Peyer's patch (tissue), 4 donors: ENCODE measurements at places on chromosomes 1 and 21. TPM values are rescaled to one million over a fixed set of nuclear protein-coding genes. Genes with fewer than 3 reads are reported as not detected.
A peak's percentile ranks its signal among the peaks of the same experiment; 100 is the strongest.

DNA sequence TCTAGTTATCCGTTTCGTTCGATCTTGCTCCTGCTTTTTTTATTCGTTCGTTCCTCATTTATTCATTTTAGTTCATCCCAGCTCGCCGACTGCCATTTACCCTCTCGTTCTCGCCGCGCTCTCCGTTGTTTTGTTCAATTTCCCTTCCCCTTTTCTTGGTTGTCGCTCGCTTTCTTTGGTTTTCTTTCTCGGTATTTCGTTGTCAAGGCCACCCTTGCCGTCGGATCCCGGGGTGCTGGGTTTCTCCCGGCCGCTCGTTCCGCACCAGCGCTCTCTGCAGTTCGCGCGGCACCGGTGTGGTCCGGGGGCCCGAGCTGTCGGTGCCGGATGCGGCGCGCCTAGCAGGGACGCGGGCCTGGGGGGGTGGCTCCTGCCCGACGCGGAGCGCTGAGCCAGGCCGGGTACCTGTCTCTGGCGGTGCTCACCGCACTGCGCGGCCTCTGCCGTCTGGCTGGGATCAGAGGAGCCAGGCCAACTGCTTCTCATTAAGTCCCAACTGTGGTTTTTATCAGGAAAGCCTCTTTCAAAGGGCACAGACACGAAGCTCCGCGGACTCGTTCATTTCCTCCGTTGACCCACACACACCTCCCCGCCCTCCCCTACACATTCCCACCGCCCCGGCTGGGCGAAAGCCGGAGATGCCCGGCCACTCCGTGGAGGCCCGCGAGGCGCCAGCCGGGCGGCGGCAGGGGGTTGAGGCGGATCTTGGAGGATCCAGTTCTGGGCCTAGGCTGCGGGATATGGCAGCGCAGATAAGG is 1.6 kb downstream of the ALX3 start:
- no peak for DNase-seq

DNA sequence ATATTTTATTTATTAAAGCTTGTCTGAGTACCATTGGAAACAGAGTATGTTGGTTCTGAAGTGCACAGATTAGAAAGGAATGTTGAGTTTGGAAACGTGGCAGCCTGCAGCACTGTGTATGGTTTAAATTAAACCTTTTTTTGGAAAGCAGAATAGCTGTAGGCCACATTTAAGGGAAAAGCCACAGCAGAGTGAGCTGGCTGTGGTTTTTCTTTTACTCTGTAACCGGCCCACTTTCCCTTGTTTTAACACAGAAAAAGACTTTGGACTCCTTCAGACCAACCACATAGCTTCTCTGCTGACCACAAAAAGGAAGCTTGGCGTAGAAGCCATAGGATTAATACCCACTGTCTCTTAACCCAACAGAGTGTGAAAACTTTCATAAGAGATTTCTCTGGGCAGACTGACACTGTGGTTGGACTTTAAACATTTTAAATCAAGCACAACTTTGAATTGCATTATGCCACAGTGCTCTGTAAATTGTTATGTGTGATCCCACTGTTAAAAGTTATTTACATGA is 75.2 kb downstream of the NFIA start:
- DNase-seq = no peak

- DNase-seq = no peak
Observed at GRCh38 chr1:100292711-100293110, 26.7 kb downstream of the RTCA start.

DNA sequence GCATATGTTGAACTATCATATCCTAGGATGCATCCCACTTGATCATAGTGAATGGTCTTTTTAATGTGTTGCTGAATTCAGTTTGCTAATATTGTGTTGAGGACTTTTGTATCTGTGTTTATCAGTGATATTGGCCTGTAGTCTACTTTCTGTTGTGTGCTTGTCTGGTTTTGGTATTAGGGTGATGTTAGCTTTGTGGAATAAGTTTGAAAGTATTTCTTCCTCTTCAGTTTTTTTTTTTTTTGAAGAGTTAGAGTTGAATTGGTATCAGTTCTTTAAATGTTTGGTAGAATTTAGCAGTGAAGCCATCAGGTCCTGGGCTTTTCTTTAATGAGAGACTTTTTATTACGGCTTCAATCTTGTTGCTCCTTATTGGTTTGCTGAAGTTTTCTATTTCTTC is 162.3 kb downstream of the VAV3 start:
- DNase-seq = no peak

GRCh38 chr21:42117229-42117966 is 46.3 kb downstream of the UMODL1 start:
- DNase-seq = peak; percentile 82

GRCh38 chr21:19523061-19523460 is 1119.5 kb upstream of the TMPRSS15 start:
- no peak for DNase-seq

- peak; percentile 51 for DNase-seq
Observed at GRCh38 chr1:1889847-1890505, 911 bp downstream of the GNB1 start.

DNA sequence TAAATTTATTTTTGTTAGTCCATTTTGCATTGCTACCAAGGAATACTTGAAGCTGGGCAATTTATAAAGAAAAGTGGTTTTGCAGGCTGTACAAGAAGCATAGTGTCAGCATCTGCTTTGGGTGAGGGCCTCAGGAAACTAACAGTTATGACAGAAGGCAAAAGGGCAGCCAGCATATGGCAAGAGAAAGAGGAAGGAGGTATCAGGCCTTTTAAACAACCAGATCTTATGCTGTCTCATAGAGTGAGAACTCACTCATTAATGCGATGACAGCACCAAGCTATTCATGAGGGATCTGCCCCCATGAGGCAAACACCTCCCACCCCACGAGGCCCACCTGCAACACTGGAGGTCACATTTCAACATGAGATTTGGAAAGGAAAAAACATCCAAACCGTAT is 898.4 kb downstream of the KCNT2 start:
- no peak for DNase-seq

DNA sequence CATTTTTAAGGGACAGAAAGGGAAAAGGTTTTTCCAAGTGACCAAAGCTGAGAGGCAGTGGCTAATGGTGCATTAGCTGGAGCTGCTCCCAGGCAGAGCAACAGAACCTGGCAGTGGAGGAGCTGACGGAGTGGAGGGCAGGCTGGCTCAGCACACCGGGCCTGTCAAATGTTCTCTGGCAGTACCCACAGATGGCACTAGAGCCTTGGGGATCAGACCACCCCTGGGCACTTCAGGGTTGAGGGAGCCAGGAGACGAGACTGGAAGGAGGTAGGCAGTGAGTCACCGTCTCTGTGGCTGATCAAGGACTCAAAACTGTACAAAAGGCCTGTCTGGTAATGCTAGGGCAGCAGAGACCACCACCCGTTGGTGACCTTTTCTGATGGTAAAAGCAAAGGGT is 121.7 kb upstream of the KIAA0040 start:
- DNase-seq = no peak

GRCh38 chr1:68178821-68179490 is 53.4 kb downstream of the WLS start:
- no peak for DNase-seq

DNA sequence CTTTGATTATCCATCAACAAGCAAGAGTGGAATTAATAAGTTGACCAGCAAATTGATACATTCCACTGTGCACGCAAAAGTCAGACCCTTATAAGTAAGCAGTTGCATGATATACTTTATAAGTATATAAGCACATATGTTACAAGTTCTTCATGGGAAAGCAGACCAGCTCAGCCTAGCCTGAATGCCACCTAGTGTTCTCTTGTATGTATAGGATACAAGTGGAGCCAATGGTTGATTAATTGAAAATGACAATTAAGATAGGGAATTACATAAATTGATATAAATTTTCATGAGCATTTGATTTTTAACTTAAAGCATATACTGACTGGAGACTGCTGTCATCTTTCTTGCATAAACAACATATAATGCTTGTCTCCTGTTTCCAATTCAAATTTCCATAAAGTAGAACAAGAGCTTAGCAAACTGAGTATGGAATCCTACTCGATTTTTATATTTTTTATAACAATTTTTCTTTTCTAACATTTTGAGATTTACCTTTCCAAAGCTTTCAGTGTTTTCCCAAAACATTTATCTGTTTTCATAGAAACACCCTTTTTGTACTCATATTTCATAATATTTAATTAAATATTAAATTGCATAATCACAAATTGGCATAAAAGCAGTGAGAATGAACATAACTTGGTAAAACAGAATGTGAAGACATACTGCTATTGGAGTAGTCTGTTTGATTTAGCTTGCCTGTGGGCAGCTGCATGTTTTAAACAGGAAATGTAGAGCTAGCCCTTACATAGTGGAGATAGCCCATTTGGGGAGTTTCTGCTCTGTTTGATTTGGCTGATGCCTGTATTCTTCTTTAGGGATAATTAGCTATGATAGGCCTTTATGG is 62.8 kb downstream of the MAGI3 start:
- no peak for DNase-seq

DNA sequence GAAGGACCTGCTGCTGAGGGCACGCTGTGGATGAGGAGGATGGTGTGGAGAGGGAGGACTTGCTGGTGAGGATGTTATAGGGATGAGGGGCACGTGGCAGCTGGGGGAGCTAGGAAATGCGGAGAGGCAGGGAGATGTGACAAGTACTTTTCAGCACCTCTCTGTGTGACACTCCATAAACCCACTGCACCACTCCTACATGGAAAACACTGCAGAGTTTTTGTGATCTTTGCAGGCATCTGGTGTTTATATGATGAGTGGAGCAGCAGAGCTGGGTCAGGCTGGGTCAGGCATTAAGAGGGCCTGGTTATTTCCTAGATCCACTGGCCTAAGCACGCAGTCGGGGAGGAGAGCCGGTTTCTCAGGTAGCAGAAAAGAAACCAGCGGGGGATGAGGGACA is 167.3 kb upstream of the COA6 start:
- no peak for DNase-seq

DNA sequence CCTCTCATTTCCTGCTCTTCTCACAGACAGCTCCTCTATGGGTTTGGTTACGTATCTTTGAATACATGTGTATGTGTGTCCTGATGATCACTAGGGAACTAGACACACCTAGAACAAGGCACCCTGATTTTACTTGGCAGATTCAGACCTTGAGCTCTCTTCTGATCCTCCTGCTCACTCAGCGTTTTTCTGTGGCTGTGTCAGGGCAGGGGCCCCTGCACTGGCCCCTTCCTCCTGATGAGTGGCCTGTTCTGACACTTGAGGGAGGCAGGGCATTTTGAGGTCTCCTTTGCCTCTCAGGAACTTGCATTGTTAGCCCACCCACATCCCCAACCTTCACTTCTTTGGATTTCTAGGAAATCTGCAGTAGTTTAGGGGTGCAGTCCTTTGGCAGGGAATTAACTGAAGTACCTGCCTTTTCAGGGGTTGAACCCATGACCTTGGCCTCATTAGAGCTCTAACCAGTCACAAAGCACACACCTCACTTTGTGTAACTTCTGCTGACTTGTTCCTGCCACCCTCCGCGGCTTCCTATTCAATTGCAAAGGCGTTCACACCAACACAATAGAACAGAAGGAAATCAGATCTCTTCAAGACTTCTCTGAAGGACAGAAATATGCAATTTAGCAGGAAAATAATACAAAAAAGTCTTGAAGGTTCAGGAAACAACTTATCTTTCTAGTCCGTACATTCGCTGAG is 8.8 kb downstream of the SMYD2 start:
- DNase-seq = no peak

- DNase-seq = peak; percentile 62
Observed at GRCh38 chr1:22142315-22143064, 407 bp downstream of the WNT4 start.

DNA sequence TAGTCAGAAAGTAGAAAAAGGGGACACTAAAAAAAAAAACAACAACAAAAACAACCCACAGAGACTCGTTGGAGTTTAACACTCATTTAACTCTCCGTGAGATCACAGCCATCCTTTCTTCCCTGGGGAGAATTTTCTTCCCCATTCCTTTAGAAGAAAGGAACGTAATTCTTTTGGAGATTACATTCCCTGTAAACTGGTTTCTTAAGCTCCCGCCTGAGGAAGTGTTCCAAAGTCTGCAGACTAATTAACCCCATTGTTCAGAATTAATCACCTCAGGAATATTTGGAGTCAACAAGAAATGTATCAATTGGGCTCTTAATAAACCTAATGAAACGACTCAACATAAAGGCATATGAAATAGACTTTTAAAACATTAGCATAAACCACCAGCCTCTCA is 228.2 kb upstream of the CSF3R start:
- no peak for DNase-seq

- no peak for DNase-seq
Observed at GRCh38 chr1:234875953-234876855, 252.4 kb downstream of the TOMM20 start.

- no peak for DNase-seq
Observed at GRCh38 chr1:114079596-114080190, 74.0 kb downstream of the SYT6 start.

DNA sequence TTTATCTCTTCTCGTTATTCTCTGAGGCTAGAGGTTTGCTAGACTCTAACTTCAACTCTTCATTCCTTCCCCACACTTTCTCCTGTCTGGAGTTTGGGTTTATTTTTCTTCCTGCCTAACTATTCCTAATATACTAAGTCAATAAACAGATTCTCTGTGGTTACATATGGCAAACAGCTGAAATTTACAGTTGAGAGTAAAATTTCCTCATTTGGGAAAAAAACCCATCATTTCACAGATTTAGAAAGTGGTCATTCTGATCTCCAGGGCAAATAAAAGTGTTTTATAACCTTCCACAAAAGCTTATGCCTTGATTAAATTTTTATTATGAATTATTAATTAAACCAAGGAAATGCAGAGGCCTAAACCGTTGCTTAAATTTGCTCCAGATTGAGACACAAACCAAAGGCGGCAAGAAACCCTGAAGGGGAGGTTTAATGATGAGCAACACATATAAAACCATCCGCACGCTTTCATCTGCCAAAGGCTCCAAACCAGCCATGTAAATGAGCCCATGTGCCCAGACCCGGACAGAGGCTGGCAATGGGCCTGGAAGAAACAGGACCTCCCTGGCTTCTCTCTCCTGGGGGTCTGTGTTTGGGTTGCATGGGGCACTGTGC is 201.7 kb upstream of the LMO4 start:
- no peak for DNase-seq

GRCh38 chr1:3462356-3463012 is 8.0 kb downstream of the ARHGEF16 start:
- no peak for DNase-seq

- no peak for DNase-seq
Observed at GRCh38 chr1:71533950-71534349, 453.1 kb upstream of the ZRANB2 start.

DNA sequence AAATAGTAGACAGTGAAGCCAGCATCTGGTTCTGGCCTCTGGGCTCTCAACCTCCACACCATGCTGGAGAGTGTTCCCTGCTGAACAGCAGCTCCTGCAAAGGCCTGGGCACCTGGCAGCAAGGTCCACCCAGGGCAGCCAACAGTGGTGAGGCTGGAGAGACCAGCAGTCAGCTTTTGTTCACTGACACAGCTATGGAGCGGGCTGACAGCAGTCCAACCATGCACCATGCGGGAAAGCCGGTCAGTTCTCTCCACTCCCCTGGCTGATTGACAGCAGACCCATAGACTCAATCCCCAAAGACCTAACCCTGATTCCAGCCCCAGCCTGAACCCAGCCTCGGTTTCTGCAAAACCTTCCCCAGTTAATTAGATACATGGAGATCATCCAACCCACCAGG is 49.0 kb downstream of the KLHDC7A start:
- DNase-seq = no peak

NBPF6 gene
- 3.7 TPM for total RNA-seq

TAS1R3 gene
- total RNA-seq = 5.8 TPM

OR2T3 gene
- not detected for total RNA-seq

TUT4 gene
- 212 TPM for total RNA-seq

IQCC gene
- 2.3 TPM for total RNA-seq

DAB1 gene
- 4.1 TPM for total RNA-seq

AMIGO1 gene
- total RNA-seq = 2.5 TPM

KRTAP13-2 gene
- not detected for total RNA-seq

WLS gene
- 46.1 TPM for total RNA-seq

TMPRSS2 gene
- 39.6 TPM for total RNA-seq

HEYL gene
- not detected for total RNA-seq

ZNF695 gene
- total RNA-seq = 0.53 TPM

TNFRSF1B gene
- total RNA-seq = 92.8 TPM
